ENCODE measurements at places on chromosomes 11 and 22.

- DNase-seq = no peak
Measured at GRCh38 chr11:134560566-134561330, 148.7 kb upstream of the B3GAT1 start.

DNA sequence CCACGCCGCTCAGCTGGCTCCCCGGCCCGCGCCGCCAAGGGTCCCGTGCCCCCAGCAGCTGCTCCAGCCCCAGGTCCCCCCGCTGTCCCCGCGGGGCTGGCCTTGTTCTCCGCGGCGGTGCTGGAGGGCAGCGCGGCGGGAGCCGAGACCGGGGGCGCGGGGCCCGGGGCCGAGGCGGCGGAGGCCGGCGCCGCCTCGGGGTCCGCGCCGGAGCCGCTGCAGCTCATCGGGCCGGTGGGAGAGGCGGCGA, 128 bp downstream of the TAF10 start:
- no peak for DNase-seq

DNA sequence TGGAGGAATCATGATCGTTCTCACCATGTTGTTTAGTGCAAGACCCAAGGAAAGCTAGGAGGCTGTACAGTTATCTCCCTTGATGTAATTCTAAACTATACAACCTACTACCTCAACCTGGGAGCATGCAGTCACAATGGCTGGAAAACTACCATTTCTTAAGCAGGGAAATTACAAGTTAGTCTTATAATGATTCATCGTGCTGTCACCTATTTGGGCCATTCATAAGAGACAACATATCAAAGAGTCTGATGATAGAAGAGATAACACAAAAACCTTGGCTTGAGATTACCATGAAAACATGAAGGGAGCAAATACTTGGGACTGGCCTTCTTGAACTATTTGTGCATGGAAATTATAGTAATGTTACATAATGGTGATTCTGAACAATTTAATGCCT, 30.5 kb upstream of the BLID start:
- no peak for DNase-seq

DNA sequence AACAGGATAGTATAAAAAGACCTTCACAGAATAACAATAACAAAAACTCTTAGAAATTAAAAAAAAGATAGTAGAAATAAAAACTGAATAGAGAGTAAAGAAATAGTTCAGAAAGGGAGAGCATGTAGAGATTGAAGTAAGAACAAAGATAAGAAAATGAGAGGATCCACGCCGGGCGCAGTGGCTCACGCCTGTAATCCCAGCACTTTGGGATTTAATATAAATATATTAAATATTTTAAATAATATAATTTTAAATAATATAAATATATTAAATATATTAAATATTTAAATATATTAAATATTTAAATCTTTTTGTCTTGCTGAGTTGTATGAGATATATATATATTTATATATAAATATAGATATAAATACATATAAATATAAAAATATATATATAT, 11.0 kb downstream of the APOA4 start:
- no peak for DNase-seq

DNA sequence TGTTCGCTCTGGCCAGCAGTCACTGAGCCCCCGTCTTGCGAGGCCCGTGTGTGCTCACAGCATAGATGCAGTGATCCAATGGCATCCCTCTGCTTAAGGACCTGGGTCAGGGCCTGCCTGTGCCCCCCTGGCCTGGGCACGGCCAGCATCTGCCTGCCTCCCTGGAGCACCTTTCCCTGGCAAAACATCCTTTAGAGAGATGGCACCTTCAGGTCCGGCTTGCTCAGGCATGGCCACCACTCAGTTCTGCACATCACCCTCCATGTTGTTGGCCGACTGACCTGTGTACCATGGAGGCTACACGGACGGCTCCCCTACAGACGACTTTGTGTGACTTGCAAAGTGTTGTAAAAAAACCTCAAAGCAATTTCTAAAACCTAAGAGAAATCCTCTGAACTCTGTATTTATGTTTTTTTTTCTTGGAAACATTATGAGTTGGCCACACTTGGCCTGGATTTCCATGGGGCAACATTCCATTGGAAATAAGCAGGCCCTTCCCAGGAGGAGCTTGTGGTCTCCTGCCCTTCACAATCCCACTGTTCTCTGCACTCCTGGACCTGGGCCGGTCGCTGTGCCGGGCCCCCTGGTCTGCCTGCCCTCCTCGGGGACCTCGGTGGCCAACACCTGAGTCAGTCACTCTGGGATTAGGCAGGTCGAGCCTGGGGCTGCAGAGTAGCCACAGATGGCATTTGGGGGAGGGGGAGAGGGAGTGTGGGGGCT, 592.4 kb downstream of the TBC1D22A start:
- no peak for DNase-seq

GRCh38 chr11:65546217-65546958, 11.8 kb downstream of the LTBP3 start:
- no peak for DNase-seq

Measured in fibroblast of skin of left biceps (primary cell).